Subcutaneous preadipocyte (primary cell): ENCODE measurements at places on chromosomes 7 and 10. TPM values are rescaled to one million over a fixed set of nuclear protein-coding genes. Genes with fewer than 3 reads are reported as not detected.

The MEPCE gene
- 36.4 and 56.1 TPM in 2 replicates for total RNA-seq

The HOXA10 gene
- 9.9 and 11.3 TPM in 2 replicates for total RNA-seq

The CH25H gene
- total RNA-seq: 0.37 and 0.78 TPM in 2 replicates

The SPDYE2 gene
- total RNA-seq: not detected in 2 replicates

The SPDYE6 gene
- not detected in 2 replicates for total RNA-seq

The HOXA11 gene
- 4.8 and 5.3 TPM in 2 replicates for total RNA-seq

The PRPS1L1 gene
- total RNA-seq: not detected in 2 replicates

The AGK gene
- 32.3 and 35.0 TPM in 2 replicates for total RNA-seq

The ATG9B gene
- total RNA-seq: 0.20 and 0.37 TPM in 2 replicates

The ETV1 gene
- total RNA-seq: 20.2 and 45.9 TPM in 2 replicates

The ANKRD1 gene
- 0.20 TPM in 1 of 2 replicates, not detected in the other for total RNA-seq

The FAM24B gene
- total RNA-seq: 4.1 and 4.4 TPM in 2 replicates

The SLC26A5 gene
- total RNA-seq: not detected in 2 replicates

The RELN gene
- 0.39 and 2.2 TPM in 2 replicates for total RNA-seq

The CRHR2 gene
- not detected in 2 replicates for total RNA-seq

The C10orf67 gene
- total RNA-seq: under 0.01 TPM in 1 of 2 replicates, not detected in the other

The CAMK1D gene
- total RNA-seq: 2.3 and 3.7 TPM in 2 replicates

The GARIN1A gene
- total RNA-seq: 0.59 and 0.73 TPM in 2 replicates

The TAS2R5 gene
- 0.59 and 1.5 TPM in 2 replicates for total RNA-seq

The ATP5F1C gene
- total RNA-seq: 234 and 251 TPM in 2 replicates

The MAPK8 gene
- total RNA-seq: 20.2 and 26.2 TPM in 2 replicates

The BLNK gene
- total RNA-seq: not detected in 2 replicates

The DENND2A gene
- total RNA-seq: 8.1 and 15.6 TPM in 2 replicates

The NCF1 gene
- not detected in 2 replicates for total RNA-seq

The FZD8 gene
- 0.37 and 3.7 TPM in 2 replicates for total RNA-seq

The FAM25C gene
- total RNA-seq: not detected in 2 replicates

The CLCN1 gene
- total RNA-seq: not detected in 2 replicates

The PAX4 gene
- not detected in 2 replicates for total RNA-seq

The TMEM273 gene
- total RNA-seq: not detected in 2 replicates

The SSC4D gene
- total RNA-seq: 0.39 and 1.1 TPM in 2 replicates

The ITGB8 gene
- total RNA-seq: 0.39 and 11.8 TPM in 2 replicates

The LMOD2 gene
- total RNA-seq: not detected in 2 replicates

The IL6 gene
- 1.1 and 1.2 TPM in 2 replicates for total RNA-seq

The GRM8 gene
- total RNA-seq: not detected in 2 replicates

The PPP1R17 gene
- not detected in 2 replicates for total RNA-seq

The MCU gene
- total RNA-seq: 34.2 and 36.2 TPM in 2 replicates

The ZNF853 gene
- total RNA-seq: under 0.01 TPM in 1 of 2 replicates, not detected in the other

The PRR15 gene
- under 0.01 TPM in 1 of 2 replicates, not detected in the other for total RNA-seq

The HK1 gene
- total RNA-seq: 84.5 and 112 TPM in 2 replicates

The SDHAF3 gene
- total RNA-seq: 15.1 and 17.4 TPM in 2 replicates

The ADAM8 gene
- total RNA-seq: 0.73 and 1.4 TPM in 2 replicates

The SEMA3A gene
- 5.1 and 43.0 TPM in 2 replicates for total RNA-seq

The PLAU gene
- 26.8 and 63.9 TPM in 2 replicates for total RNA-seq

The TAF5 gene
- 4.4 and 7.0 TPM in 2 replicates for total RNA-seq

The BCCIP gene
- total RNA-seq: 46.3 and 50.0 TPM in 2 replicates

The PRKCQ gene
- total RNA-seq: not detected in 2 replicates

The PKD2L1 gene
- total RNA-seq: 0.37 TPM in 1 of 2 replicates, not detected in the other

The NEUROD6 gene
- not detected in 2 replicates for total RNA-seq

The CYP3A7 gene
- total RNA-seq: not detected in 2 replicates

The VCL gene
- 147 and 223 TPM in 2 replicates for total RNA-seq

The KCNIP2 gene
- 0.73 and 1.2 TPM in 2 replicates for total RNA-seq

The OPN1SW gene
- total RNA-seq: not detected in 2 replicates

The AQP1 gene
- total RNA-seq: 1.6 and 11.4 TPM in 2 replicates
